Activated T-helper 1 cell treated with anti-CD3 and anti-CD28 coated beads, Interleukin-12 subunit alpha, Interleukin-12 subunit beta, Interleukin-2, Interleukin-4 antibody, amounts not matched to agents 30 ng/mL and 10 ng/mL and 1 ng/mL, durations not matched to agents 14 hours and 24 hours and 36 hours (primary cell): ENCODE measurements at places on chromosomes 2 and 18. TPM values are rescaled to one million over a fixed set of nuclear protein-coding genes. Genes with fewer than 3 reads are reported as not detected.

DNA sequence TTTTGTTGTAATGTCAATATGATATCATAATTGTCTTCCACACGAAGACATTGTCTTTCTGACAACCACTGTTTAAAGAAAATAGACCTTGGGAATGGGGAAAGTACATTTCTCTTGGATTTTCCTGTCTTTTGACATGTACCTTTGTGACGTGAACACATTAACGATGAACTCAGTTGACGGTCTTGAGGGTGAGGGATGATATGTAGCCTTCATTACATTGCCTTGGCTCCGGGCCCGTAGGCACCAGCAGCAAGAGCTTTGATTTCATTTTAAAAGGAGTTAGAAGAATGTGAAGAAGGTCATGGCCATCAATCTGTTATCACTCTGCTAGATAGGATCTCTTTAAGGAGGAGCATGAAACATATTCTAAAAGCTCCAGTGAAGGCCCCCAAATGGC, 80.9 kb downstream of the LYPD6B start:
- no peak for DNase-seq
- H3K27me3 ChIP-seq: no peaks in the 10 kb centered on the region
- H3K36me3 ChIP-seq: no peaks in the 10 kb centered on the region
- H3K27ac ChIP-seq: no peak overlapping the region
- H3K4me3 ChIP-seq: no peak overlapping the region

GRCh38 chr2:109153807-109154206, 24.8 kb downstream of the SH3RF3 start:
- H3K27ac ChIP-seq: no peak overlapping the region
- H3K36me3 ChIP-seq: no peaks in the 10 kb centered on the region
- H3K4me1 ChIP-seq: peaks cover 4% of the 10 kb centered on the region
- no peak for DNase-seq
- H3K27me3 ChIP-seq: peaks cover 36% of the 10 kb centered on the region
- no peak overlapping the region for H3K4me3 ChIP-seq

DNA sequence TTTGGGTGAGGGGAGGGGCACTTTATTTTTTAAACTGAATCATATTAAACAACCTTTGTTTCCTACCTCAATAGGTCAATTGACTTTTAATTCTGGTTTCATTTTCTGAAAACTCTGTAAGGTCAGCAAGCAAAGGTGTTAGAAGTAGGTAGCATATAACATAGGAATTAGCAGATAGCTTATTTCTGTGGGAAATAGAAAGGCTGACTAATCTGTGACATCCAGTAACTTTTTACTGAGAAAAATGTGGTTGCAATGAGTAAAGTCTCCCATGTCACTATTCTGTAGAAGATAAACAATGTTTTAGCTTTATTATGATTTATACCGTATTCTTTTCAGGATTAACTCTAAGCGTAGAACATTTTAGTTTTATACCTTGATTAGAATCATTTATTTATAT, 240.4 kb downstream of the PLCL1 start:
- H3K27ac ChIP-seq: peak overlapping the region; percentile 76
- no peak for DNase-seq
- H3K27me3 ChIP-seq: no peaks in the 10 kb centered on the region

DNA sequence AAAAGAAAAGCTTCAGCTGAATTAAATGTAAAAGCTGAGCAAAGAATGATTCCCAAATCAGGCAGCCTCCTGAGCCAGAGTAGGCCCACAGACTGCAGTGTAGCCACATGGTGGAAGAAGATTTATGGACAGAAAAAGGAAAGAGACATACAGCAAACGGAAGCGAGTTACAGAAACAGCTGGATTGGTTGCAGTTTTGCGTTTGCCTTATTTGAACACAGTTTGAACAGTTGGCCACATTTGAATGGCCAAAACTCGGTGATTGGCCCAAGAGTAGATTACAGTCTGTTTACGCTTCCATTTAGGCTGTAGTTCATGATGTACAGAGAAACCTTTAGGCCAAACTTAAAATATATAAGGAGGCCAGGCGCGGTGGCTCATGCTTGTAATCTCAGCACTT, 35.1 kb downstream of the SH2D6 start:
- no peak overlapping the region for H3K27ac ChIP-seq
- no peak overlapping the region for H3K4me3 ChIP-seq
- no peak for DNase-seq

The KCNG2 gene
- total RNA-seq: not detected in 2 replicates

GRCh38 chr2:222774941-222775340, 85.9 kb upstream of the ACSL3 start:
- peaks cover 11% of the 10 kb centered on the region for H3K27me3 ChIP-seq
- H3K27ac ChIP-seq: no peak overlapping the region
- no peaks in the 10 kb centered on the region for H3K36me3 ChIP-seq
- H3K4me3 ChIP-seq: no peak overlapping the region
